ENCODE measurements at places on chromosomes 6 and 20. TPM values are rescaled to one million over a fixed set of nuclear protein-coding genes. Genes with fewer than 3 reads are reported as not detected.

- peak; percentile 16 for DNase-seq
These were observed 1.0 kb downstream of the NCOA6 start for GRCh38 chr20:34824452-34824805.

GRCh38 chr6:166798652-166799051, 157.7 kb downstream of the RNASET2 start:
- no peak for DNase-seq

GRCh38 chr6:31479933-31480535, 17.9 kb upstream of the MICB start:
- DNase-seq = no peak

Gene HLA-DQB2
- total RNA-seq = not detected

GRCh38 chr6:99178168-99178567, 171.3 kb downstream of the FAXC start:
- no peak for DNase-seq

DNA sequence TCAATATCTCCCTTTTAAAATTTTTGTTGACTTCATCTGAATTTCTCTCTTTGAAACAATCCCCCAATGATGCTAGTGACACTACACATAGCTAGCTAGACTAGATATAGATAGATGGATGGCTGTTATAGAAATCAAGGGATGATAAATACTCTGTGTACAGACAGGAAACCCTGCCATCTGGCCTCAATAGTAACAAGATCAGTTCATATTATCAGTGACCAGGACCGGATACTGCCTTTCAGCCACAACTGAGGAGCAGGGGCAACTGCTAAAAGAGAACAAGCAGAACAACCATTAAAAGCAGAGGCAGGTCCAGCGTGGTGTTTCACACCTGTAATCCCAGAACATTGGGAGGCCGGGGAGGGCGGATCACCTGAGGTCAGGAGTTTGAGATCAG, 118.3 kb upstream of the FAM184A start:
- DNase-seq = no peak

Gene BPIFB6
- not detected for total RNA-seq

- DNase-seq = no peak
These were observed 124.4 kb upstream of the AFDN start for GRCh38 chr6:167702241-167702827.

GRCh38 chr6:136244061-136244616, 6.0 kb downstream of the MTFR2 start:
- peak; percentile 36 for DNase-seq

Gene HLA-F
- total RNA-seq = 7.4 TPM

Gene TOP1
- 55.9 TPM for total RNA-seq

Gene TOX2
- not detected for total RNA-seq

DNA sequence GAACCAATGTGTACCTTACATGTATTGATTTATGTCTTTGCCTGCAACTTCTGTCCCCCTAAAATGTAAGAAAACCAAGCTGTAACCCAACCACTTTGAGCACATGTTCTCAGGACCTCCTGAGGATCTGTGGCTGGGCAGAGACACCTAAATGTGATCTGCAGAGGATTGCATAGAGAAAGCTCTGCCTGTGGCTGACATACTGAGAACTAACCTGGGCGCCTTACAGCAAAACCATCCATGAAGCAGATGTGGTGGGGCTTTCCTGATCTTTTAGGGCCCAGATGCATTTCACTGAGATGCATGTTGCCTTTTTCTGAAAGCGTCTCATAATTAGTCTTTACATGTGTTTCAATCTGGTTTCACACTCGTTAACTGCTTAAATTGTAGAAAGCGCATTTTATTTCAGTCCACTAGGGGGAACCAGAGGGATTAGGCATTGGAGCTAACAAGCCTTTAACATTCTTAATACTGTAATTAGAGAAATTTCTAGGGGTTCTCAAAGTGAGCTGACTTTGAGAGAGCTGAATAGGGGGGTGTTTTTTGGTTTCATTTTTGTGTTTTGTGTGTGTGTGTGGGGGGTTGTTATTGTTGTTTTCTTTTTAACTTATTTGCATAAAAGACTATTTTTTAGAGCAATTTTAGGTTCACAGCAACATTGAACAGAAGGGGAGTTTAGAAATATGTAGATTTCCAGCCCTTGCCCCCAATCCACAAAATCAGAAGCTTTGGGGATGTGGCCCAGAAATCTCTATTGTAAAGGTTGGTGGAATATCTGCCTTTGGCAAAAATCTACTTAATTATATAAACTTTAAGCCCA, 50.9 kb upstream of the FAM184A start:
- DNase-seq = peak; percentile 56

Gene RIPPLY2
- not detected for total RNA-seq

Gene COX4I2
- total RNA-seq = not detected

Gene BTNL2
- total RNA-seq = not detected

DNA sequence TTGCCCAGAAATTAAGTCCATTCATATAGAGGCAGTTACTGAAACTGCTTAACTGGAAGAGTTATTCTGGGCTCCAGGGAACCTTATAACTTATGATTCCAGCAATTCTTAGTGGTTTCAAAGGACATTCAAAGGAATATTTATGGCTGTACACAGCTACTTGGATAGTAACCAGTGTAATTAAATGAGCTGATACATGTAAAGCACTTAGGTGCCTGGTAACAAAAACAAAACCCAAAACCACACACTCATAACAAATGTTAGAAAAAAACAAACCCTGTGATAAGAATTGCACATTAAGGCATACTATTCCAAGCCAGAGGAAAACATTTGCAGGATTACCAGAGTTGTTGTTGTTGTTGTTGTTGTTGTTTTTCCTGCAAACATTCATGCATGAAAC, 51.5 kb downstream of the STK4 start:
- peak; percentile 66 for DNase-seq

DNA sequence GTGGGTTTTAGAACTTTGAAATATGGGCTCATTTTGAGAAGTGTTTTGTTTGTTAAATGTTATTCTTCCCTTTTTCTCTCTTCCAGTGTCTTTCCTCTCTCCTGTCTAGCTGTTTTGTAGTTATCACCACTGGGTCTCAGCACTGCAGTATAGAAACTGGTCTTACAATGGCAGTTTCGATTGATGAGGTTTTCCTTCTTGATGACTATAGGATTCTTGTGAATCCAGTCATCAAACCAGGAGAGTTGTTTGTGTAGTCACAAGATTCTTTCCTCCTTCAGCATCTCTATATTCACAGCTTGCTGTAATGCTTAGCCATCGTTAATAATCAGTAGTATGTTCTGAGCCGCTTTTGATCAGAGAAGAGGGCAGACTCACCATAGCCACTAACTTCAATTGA, 172.3 kb downstream of the OGFRL1 start:
- DNase-seq = peak; percentile 88

Gene SMPD2
- total RNA-seq = 4.9 TPM
